ENCODE measurements at places on chromosomes 13 and 19. TPM values are rescaled to one million over a fixed set of nuclear protein-coding genes. Genes with fewer than 3 reads are reported as not detected.

The ICAM3 gene
- 0.49 TPM for total RNA-seq

The VSIG10L gene
- 0.98 TPM for total RNA-seq

The ACER1 gene
- not detected for total RNA-seq

The NCAN gene
- total RNA-seq, result 238 TPM

The TMC4 gene
- total RNA-seq, result 0.49 TPM

The CACNG7 gene
- 12.0 TPM for total RNA-seq

The DCLK1 gene
- 256 TPM for total RNA-seq

The NBEA gene
- 231 TPM for total RNA-seq

The KLHL1 gene
- 69.3 TPM for total RNA-seq

The KLK15 gene
- total RNA-seq, result not detected
